ENCODE measurements at places on chromosomes 16 and 17.

GRCh38 chr17:14304773-14305517 lies 4.1 kb downstream of the HS3ST3B1 start:
- no peak for DNase-seq

DNA sequence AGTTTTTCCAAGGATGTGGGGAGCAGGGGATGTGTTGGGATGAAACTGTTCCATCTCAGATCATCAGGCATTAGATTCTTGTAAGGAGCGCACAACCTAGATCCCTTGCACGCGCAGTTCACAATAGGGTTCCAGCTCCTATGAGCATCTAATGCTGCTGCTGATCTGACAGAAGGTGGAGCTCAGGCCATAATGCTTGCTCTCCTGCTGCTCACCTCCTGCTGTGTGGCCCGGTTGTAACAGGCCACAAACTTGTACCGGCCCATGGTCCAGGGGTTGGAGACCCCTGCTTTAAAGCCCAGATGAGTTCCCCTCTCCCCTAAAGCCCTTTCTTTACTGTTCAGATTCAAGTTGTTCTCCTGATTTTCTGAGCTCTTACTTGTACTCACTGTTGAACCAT lies 44.8 kb downstream of the RNF135 start:
- DNase-seq = no peak

DNA sequence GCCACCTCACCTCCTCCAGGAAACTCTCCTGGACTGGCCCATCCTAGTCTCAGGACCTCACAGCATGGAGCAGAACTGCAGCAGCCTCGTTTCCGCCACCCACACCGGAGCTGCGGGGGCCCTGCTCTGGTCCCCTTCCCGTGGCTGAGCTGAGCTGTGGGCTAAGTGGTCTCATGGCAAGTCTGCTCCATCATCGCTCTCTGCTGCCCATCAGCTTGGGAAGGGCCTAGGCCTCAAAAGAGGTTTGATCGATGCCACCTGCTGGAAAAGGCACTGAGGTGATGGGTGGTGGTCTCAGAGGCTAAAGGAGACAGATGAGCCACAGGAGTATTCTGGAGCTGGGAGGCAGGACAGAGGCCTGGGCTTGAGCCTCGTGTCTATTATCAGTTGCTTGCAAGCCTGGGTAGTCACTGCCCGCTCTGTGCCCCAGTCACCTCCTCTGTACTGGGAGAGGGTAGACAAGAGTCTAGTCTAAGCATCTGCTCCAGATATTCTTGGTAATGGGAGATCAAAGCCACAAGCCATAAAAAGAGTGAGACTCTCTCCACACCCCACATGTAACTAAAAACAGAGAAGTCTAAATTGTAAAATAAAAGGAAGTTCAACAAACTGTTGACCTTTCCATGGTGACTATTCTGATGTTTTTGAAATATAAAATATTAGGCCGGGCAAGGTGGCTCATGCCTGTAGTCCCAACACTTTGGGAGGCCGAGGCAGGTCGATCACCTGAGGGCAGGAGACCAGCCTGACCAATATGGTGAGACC lies 1.6 kb downstream of the ITGAE start:
- no peak for DNase-seq

GRCh38 chr17:63976702-63977101 lies 4.0 kb upstream of the SCN4A start:
- DNase-seq = no peak

GRCh38 chr16:78813661-78814311 lies 714.3 kb downstream of the WWOX start:
- no peak for DNase-seq

DNA sequence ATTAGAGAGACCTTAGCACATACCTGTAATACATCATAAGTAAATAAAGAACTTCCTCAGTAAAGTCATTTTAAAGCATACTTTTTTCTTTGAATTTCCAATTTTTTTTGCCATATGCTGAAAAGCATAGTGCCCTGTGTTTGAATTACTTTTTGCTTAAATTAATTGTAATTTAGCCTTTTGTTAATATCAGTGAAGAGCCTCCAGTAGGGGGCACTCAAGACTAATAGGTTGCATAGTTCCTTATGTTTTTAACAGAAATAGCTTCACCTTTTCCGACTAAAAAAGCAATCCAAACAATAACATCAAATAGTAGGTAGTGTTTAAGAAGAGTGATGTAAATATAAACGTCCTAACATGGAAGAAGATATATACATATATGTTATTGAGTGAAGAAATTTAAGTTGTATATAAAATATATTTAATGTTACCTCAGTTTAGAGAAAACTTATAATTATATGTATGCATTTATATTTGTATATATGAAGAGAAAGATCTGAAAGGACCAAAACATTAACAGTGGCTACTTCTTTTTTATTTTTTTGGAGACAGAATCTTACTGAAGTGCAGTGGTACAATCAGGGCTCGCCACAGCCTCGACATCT lies 18.6 kb downstream of the RAD51C start:
- no peak for DNase-seq

GRCh38 chr16:4193920-4194319 lies 48.0 kb downstream of the SRL start:
- DNase-seq = no peak

DNA sequence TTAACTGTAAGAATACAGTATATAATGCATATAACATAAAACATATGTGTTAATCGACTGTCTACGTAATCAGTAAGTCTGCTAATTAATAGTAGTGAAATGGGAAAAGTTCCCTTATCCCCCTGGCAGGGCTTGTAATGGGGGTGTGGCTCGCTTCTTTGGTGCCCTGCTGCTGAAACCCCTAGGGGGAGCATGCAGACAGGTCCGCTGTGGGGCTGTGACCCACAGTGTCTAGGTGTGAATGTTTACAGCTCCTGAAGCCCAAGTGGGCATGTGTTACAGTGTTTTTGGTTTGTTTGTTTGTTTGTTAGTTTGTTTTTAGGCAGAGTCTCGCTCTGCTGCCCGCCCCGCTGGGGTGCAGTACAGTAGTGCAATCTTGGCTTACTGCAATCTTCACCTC lies 495.7 kb downstream of the SHISA9 start:
- DNase-seq = no peak

- no peak for DNase-seq
These were observed 124.2 kb upstream of the SMURF2 start for GRCh38 chr17:64786337-64786736.

DNA sequence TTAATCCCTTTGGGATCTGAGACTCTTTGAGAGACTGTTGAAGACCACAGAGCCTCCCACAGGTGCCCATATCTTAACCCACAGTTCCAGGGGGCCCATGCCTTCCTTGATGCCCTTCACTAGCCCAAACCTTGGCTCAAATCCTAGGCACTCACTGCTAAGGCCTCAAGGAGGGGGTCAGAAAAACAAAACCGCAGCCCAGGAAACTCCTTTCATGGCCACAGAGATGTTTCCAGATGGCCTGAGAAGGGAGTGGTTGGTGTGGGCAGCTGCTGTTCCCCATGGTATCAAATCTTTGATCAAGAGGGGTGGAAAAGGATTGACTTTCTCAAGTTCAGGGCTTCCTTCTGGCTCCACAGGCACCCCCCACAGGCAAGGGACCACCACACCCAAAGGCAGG lies 44.7 kb downstream of the CDH1 start:
- DNase-seq = no peak

DNA sequence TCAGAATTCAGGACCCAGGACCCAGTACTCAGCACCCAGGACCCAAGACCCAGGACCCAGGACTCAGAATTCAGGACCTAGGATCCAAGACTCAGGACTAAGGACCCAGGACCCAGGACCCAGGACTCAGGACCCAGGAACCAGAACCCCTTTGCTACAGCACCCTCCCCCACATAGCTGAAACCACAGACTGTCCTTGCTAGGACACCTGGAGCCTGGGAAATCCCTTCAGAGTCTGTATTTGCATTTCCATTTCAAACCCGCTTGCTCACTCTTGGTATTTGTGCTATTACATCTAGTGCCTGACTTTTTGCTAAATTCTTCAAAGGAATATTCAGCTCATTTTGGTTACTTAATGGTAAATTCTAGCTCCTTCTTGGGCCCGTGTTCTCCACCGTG lies 275.8 kb upstream of the MAF start:
- DNase-seq = no peak

- no peak for DNase-seq
These were observed 2.8 kb downstream of the IRX3 start for GRCh38 chr16:54283725-54284318.

GRCh38 chr16:89132194-89133005 lies 38.7 kb downstream of the ACSF3 start:
- DNase-seq = no peak

- no peak for DNase-seq
These were observed 61.4 kb upstream of the IRX3 start for GRCh38 chr16:54347961-54348360.

Data from stimulated activated CD8-positive, alpha-beta memory T cell treated with anti-CD3 and anti-CD28 coated beads, Interleukin-7, amount 100 ng/mL, for 48 hours (primary cell).